ENCODE measurements at places on chromosomes 5 and 9.

DNA sequence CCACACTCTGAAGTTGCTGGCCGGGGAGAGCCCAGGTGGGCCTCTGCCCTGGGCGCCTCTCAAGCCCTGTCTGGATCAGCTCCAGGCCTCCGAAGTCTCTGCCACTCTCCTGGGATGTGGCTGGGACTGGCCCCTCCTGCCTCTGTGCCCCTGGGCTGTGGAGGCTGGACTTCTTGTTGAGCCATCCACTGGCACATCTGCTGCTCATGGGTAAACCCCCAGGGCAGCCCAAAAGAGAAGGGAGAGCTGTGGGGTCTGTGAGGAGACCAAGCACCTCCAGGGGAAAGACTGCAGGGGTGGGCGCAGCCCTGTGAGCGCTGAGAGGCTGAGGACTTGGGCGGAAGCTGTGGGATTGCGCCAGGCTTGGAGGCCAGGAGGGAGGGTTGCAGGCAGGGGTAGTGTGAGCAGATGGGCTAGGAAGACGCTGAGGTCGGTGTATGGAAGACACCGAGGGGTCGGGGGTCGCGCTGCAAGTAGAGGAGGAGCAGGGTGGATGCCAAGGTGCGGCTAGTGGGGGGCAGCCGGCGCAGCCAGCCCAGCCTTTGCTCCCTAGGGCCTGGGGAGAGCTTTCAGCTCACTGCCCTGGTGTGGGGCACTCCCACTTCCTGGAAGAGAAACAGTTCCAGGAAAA, 118.1 kb downstream of the WNK2 start:
- no peak for DNase-seq

DNA sequence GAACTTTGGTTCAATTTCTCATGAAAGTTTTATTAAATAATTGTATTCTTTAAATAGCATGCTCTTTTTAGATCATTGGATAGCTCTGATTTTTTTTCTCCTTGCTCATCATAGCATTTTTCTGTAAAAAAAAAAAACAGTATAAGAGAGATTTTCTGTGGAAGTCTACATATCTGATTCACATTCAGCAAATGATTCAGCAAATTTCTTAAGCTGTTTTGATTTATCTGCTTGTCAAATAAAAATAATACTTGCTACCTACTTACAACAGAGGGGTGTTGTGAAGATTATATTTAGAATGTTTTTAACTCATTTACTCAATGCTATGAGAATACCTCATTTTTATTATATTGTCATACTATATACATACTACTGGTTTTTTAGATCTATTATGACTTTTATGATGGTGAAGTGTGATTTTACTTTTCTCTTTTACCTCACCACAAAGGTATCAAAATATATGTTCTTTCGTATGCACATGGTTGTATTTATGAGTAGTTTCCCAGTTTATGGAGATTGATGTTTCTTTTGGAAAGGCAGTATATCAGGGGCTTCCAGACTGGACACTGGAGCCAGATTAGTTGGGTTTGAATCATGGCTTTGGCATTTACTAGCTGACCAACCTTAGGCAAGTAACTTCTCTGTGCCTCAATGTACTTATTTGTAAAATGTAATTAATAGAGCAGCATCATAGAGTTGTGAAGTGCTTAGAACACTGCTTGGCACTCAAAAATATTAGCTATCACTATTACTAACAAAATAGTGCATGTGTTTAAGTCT, 25.5 kb downstream of the TNPO1 start:
- DNase-seq: no peak

GRCh38 chr5:8827696-8828095, 718.2 kb downstream of the SEMA5A start:
- DNase-seq: no peak

GRCh38 chr5:103059525-103059924, 60.4 kb downstream of the GIN1 start:
- DNase-seq: no peak

- no peak for DNase-seq
These were observed 272.2 kb upstream of the DMRT1 start for GRCh38 chr9:569296-569695.

DNA sequence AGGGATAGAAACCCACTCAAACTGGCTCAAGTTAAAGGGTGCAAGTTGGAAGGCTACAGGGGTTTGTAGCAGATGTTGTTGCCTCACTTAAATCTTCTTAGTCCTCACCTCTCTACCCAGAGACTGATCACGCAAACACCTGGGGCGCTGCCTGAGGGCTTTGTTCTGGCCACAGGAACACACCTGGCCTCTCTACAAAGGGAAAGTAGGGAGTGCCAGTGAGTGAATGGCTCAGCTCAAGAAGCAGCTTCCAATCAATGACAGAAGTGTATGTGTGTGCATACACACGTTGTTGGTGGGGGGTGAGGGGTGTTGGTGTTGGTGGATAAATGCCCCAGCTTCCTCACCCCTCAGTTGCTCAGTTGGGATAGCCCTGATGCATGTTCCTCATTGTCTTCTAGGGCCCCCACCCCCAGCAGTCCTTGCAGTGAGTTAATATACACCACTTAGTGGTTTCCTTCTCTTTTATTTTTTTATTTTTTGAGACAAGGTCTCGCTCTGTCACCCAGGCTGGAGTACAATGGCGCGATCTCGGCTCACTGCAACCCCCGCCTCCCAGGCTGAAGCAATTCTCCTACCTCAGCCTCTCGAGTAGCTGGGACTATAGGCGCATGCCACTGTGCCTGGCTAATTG, 30.6 kb upstream of the CTNNA1 start:
- DNase-seq: no peak

GRCh38 chr5:18653216-18653752, 1019.0 kb downstream of the TAF11L14 start:
- no peak for DNase-seq

GRCh38 chr5:37212096-37212495, 37.1 kb downstream of the CPLANE1 start:
- DNase-seq: no peak

GRCh38 chr9:111598733-111599091, 735 bp downstream of the PTGR1 start:
- no peak for DNase-seq

DNA sequence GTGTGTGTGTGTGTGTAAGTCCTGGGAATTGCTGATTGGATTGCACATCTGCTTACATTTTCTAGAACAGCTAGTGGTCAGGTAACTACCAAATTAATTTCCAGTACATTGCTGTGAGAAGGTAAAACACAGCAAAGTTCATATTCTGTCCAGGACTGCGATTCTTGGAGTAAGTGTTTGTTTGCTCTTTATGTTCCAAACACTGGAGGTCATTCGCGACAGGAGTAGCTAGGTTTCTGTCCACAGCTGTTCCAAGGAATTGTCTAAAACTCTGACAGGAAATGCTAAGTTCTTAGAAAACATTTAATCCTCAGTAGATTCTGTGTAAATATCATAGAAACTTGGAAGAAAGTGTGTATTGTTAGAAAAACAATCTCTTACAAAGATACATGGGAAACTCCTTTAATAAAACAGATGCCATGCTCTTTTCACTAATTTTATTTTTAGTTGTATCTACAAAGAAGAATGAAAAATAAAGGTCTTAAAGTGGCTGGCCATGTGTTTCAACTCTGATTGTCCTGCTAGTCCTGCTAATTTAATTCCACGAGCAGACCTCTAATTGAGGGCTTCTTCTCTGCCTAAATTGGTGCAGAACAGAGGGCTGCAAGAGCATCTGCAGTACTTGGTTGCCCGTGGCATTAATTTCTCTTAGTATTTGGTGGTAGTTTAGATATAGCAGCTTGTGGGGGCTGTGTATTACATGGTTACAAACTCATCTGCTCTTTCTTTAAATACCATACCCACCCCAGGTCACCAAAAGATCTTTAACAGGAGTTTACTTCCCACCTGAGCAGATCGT, 464.5 kb downstream of the RASEF start:
- no peak for DNase-seq

DNA sequence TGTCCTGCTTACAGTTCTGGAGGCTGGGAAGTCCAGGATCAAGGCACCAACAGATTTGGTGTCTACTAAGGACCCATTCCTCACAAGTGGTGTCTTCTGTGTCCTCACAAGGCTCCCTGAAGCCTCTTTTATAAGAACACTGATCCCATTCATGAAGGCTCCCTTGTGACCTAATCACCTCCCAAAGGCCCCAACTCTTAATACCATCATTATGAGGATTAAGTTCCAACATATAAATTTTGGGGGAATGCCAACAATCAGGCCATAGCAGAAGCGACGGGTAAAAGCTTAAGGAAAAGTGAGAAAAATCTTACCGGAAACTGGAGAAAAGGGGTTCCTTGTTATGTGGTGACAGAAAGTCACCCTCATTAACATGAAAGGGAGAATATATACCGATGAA, 11.2 kb downstream of the CTNNAL1 start:
- no peak for DNase-seq

DNA sequence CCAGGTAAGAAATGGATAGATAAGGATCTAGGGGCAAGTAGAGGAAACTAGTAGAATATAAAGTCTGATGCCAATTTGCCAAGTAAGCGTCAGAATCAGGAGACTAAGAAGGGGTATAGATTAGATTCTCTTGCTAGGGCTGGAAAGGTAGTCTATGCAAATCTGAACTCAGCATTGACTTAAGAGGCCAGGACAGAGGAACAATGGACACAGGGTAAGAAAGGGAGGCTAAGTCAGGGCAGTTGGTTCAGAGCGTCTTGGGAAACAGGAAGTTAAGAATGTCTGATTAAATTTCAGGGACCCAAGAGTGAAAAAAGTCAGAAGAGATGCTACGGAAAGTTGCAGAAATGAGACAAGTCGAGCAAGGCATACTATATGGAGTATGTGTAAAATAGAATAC, 263.2 kb upstream of the HAPLN1 start:
- DNase-seq: no peak

GRCh38 chr9:91623004-91623403, 199.4 kb upstream of the NFIL3 start:
- DNase-seq: no peak

DNA sequence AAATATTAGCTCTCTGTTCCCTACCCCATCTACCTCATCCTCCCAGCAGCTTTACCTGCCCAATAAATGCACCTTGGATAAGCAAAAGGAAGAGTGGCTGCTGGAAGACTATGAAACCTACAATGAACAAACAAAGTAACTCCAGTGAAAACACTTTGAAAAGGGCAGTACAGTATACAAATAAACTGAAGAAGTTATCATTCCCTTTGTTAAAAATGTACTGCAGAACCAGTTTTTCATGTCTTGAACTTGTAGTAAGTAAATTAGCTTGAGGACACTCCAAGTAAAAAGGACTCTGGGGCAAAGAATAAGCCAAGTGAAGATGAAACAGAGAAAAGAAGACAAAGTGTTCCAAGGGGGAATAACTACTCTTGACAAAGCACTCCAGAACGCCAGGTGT, 457.1 kb downstream of the DTWD2 start:
- DNase-seq: no peak

DNA sequence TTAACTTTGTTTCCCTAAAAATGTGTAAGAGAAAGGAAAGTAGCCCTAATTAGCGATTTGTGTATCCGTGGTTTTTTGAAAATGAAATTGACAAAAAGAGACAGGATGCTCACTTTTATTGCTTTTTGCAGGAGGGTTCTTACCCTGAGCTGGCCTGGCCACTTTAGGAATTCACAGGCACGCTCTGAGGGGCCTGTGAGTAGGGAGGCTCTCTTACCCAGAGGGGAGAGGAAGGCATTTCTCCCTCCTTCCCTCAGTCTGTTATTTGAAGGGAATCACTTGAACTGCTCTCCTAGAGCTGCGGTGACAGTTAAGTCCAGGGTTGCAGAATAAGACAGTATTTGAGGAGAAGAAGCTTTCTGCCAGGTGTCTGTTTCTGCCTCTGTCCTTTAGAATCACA, 16.7 kb downstream of the PIK3R1 start:
- no peak for DNase-seq

- DNase-seq: no peak
These were observed 49.7 kb downstream of the ACTBL2 start for GRCh38 chr5:57432876-57433275.

DNA sequence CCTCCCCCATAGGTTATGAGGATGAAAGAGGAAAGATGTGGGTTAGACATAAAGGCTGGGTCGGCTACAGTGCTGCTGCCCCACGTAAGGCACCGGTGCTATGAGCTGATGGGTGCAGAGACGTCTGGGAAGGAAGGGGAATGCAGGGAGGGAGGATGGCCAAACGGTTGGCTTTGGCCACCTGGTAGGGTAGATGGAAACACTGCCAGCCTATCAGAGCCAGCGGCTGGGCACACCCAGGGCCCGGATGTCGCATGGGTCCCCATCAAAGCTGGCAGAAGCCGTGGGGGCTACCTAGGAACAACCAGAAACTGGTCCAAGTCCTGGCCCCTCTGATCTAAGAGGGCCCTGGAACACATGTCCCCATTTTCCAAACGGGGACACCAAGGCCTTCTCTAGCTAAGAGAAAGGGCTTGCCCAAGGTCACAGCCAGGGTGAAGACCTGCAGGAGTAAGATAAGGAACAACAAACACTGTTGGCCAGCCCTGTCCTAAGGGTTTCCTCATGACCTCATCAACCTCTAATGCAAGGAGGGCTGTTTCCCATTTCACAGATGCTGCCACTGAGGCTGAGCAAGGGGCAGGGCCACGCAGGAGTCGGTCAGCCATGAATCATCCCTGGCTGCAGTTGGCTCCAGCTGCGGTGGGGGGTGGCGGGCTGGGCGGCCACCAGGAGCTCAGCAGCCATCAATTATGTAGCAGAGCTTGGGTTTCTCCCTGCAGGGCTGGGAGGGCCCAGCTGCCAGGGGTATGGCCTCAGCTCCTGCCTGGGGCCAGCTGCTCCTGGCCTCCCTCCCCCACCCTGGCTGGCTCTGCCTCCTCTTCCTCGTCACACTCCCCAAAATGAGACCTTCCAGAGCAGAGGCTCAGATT, 4.9 kb downstream of the SH3GLB2 start:
- DNase-seq: no peak

- no peak for DNase-seq
These were observed at the start of gene GARNL3 for GRCh38 chr9:127264462-127265219. GARNL3 (plus strand) TSS chr9:127264774; CDS start chr9:127264878, 104 bp downstream.

- DNase-seq: no peak
These were observed 7.3 kb upstream of the OR2V1 start for GRCh38 chr5:181138258-181138657.

DNA sequence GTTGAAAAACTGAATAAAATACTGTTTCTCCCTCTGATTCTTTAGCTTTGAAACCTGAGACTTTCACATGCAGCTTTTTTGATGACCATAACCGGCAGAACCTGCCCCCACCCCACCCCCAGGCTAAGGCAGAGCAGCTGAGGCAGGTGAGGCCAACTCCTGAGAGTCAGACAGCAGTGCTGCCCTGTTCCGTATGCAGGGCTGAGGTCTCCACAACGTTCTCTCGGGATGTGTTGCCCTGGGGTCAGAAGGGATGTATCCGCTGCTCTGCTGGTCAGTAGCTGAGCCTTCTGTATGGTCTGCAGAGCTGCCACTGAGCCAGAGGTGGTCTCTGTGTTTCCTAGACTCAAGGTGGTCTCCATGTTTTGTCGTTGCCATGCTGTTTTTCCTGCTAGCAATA, 190.5 kb downstream of the AOPEP start:
- no peak for DNase-seq

All from stimulated activated CD4-positive, alpha-beta T cell treated with anti-CD3 and anti-CD28 coated beads, TNF-alpha, amount 100 ng/mL, for 48 hours (primary cell).